ENCODE measurements at places on chromosomes 3 and 15. TPM values are rescaled to one million over a fixed set of nuclear protein-coding genes. Genes with fewer than 3 reads are reported as not detected.

The SPESP1 gene
- 0.58 TPM for total RNA-seq

The ROBO2 gene
- not detected for total RNA-seq

The TRIM42 gene
- not detected for total RNA-seq

The CHMP2B gene
- 40.4 TPM for total RNA-seq

The C3orf22 gene
- total RNA-seq = not detected

The FBN1 gene
- total RNA-seq = 179 TPM

The TMC3 gene
- not detected for total RNA-seq

The RTP4 gene
- 2.9 TPM for total RNA-seq

The NTRK3 gene
- not detected for total RNA-seq

The CACNA1D gene
- not detected for total RNA-seq

The PSTPIP1 gene
- 0.18 TPM for total RNA-seq

The CDHR4 gene
- total RNA-seq = not detected

The GPR87 gene
- 3.2 TPM for total RNA-seq

The KBTBD13 gene
- total RNA-seq = not detected

The PCOLCE2 gene
- total RNA-seq = 4.4 TPM

The CYP8B1 gene
- total RNA-seq = not detected

The SLC28A1 gene
- not detected for total RNA-seq

The SMAD6 gene
- total RNA-seq = 4.8 TPM

The RETNLB gene
- total RNA-seq = not detected

The OSBPL10 gene
- 8.6 TPM for total RNA-seq

The KNSTRN gene
- total RNA-seq = 47.3 TPM

The BNIP2 gene
- total RNA-seq = 69.8 TPM

The LYZL4 gene
- not detected for total RNA-seq

The WDR49 gene
- not detected for total RNA-seq
